ENCODE measurements at places on chromosomes 3 and 15.

GRCh38 chr15:60824196-60824595 lies 345.3 kb upstream of the ICE2 start:
- no peak for DNase-seq

- DNase-seq = no peak
Observed at GRCh38 chr3:188671971-188672370, 499.8 kb upstream of the TPRG1 start.

- no peak for DNase-seq
Observed at GRCh38 chr15:76495487-76495886, 158.9 kb downstream of the ISL2 start.

- DNase-seq = no peak
Observed at GRCh38 chr3:64457811-64458210, 230.0 kb downstream of the ADAMTS9 start.
